Spinal cord (tissue), 10 donors: ENCODE measurements at places on chromosomes 7 and 10. TPM values are rescaled to one million over a fixed set of nuclear protein-coding genes. Genes with fewer than 3 reads are reported as not detected.

DNA sequence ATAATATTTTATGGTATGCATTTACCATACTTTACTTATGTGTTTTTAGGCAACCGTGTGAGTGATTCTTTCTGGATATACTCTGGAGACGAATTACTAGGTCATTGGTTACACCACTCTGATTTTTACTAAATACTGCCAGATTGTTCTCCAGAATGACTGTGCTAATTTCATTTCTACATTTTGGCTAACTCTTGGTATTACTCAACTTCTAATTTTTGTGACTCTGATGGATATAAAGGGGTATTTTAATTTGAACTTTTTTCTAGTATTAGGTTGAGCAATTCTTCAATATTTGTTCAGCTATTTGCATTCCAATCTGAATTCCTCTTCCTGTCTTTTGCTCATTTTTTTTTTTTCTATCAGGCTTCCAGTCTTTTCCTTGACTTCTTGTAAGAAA is 223.6 kb downstream of the MDFIC start:
- H3K27me3 ChIP-seq: no peaks in the 10 kb centered on the region
- no peaks in the 10 kb centered on the region for H3K36me3 ChIP-seq
- H3K4me3 ChIP-seq: no peak overlapping the region
- H3K4me1 ChIP-seq: no peaks in the 10 kb centered on the region

- peaks cover 23% of the 10 kb centered on the region for H3K4me1 ChIP-seq
- no peak for DNase-seq
- no peaks in the 10 kb centered on the region for H3K27me3 ChIP-seq
- no peak overlapping the region for H3K27ac ChIP-seq
Measured at GRCh38 chr7:29484280-29484679, 79.4 kb upstream of the PRR15 start.

DNA sequence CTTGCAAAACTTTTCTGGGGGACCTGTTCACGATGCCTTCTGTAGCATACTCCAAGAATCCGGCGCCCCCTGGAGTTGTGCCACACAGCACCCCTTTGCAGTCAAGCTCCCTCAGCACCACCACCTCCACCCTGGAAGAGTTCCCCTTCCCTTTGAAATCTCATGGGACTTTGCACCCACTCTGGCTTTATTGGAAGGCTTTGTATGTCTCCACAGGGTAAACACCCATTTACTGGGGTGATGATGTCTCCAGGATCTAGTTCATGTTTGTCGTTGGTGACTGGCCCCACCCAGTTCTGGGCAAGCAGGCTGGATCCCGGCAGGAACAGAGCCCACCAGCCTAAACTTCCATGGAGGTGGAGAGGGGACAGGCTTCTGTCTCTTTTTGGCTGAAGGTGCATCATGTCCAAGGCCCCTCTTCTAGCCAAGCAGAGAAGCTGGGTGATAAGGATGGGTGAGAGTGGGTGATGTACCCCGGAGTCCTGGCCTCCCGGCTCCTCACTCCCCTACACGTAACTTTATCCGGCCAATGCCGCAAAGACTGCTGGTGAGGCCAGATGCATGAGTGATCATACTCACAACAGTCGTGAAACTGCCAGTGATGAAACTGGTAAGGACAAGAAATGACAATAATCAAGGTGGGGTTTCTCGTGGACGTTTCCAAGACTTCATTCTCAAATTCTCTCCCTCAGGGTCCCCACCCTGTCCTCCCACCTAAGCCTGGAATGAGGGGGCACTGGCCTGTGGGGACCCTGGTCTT is 695 bp upstream of the CLDN4 start:
- H3K36me3 ChIP-seq: peaks cover 2% of the 10 kb centered on the region
- no peak for DNase-seq
- no peak overlapping the region for H3K27ac ChIP-seq
- peaks cover 11% of the 10 kb centered on the region for H3K4me1 ChIP-seq
- H3K4me3 ChIP-seq: no peak overlapping the region

DNA sequence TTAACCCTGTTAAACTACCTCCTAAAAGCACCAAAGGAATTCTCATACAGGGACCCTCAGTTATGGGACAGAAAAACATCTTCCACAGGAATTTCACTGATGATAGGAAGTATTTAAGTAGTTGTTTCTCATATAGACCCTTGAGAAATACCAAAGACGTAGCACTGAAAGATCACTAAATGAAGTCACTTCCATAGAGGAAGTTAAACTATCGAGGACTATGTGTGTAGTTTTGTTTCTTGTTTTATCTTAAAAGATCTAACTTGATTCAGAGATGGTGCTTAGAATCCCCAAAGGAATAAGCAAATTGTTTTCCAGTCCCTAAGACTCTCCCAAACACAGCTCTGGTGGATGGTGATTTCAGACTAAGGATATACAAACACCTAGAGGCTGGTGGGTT is 94.8 kb upstream of the AFAP1L2 start:
- H3K36me3 ChIP-seq: no peaks in the 10 kb centered on the region
- H3K27ac ChIP-seq: no peak overlapping the region
- DNase-seq: no peak

DNA sequence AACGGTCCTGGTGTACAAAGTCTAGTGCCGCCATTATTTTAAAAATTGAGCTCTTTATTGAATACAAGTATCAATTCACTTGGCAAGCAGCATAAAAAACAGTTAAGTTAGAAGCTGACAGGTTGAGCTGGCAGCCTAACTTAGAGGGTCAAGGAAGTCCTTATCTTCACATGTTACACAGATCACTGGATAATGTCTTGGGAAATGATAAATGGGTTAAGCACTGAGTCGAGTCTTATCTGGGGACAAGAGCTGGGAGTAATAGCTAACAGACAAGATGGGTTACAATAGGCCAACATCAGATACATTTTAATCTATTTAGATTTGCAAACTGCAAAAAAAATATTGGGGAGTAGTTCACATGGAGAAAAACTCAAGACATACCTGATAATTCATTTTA is 34.2 kb downstream of the SLC18A2 start:
- no peak for DNase-seq
- H3K4me3 ChIP-seq: no peak overlapping the region
- no peak overlapping the region for H3K27ac ChIP-seq
- H3K4me1 ChIP-seq: no peaks in the 10 kb centered on the region
- no peaks in the 10 kb centered on the region for H3K36me3 ChIP-seq

DNA sequence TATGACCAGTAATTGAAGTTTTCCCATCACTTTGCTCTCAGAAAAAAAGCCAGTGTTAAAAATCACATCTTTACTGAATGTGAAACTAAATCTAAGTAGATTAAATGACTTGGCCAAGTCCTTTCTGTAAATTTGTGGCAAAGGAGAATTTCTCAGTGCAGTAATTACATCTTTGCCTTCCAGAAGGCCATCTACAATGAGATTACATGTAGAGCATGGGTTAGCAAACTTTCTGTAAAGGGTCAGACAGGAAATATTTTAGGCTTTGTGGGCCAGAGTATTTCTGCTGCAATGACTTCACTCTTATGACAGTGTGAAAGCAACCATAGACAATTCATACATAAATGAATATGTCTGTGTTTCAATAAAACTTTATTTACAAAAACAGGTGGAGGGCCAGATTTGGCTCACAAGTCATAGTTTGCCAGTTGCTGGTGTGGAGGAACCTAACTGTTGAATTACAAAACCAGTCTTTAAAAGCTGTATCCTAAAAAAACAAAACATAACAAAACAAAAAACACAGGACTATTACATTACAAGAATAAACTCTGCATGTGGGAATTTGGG is 191.0 kb downstream of the TAX1BP1 start:
- H3K4me1 ChIP-seq: no peaks in the 10 kb centered on the region
- H3K36me3 ChIP-seq: no peaks in the 10 kb centered on the region
- no peak overlapping the region for H3K27ac ChIP-seq
- DNase-seq: no peak
- H3K4me3 ChIP-seq: no peak overlapping the region

Gene SRRM3
- total RNA-seq: 7.8 TPM

Gene PIK3AP1
- total RNA-seq: 8.7 TPM

GRCh38 chr10:33419311-33419710 is 84.8 kb upstream of the NRP1 start:
- no peaks in the 10 kb centered on the region for H3K27me3 ChIP-seq
- H3K36me3 ChIP-seq: no peaks in the 10 kb centered on the region
- peaks cover 7% of the 10 kb centered on the region for H3K4me1 ChIP-seq
- H3K27ac ChIP-seq: no peak overlapping the region

GRCh38 chr7:83038787-83039186 is 123.9 kb downstream of the PCLO start:
- H3K4me3 ChIP-seq: no peak overlapping the region
- no peaks in the 10 kb centered on the region for H3K4me1 ChIP-seq
- no peaks in the 10 kb centered on the region for H3K36me3 ChIP-seq
- no peaks in the 10 kb centered on the region for H3K27me3 ChIP-seq
- DNase-seq: no peak
- no peak overlapping the region for H3K27ac ChIP-seq

DNA sequence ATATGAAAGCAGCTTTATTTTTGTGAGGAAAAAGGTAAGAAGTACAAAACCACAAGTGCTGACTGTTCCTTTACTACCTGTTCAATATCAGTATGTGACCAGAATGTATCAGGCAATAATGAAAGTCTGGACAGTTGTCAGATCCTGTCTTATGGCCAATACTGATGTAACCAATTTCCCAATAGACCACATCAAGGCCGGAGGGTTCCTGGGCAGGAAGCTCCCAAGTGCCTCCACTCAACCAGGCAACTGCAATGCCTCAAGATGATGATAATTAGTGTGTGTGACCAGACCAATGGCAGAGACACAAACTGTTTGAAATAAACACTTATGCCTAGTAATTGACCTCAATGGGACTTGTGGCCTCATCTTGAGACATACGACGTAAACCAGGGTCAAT is 149.4 kb upstream of the ASAH2 start:
- H3K36me3 ChIP-seq: no peaks in the 10 kb centered on the region
- no peak for DNase-seq
- H3K27me3 ChIP-seq: no peaks in the 10 kb centered on the region
- no peaks in the 10 kb centered on the region for H3K4me1 ChIP-seq
- H3K4me3 ChIP-seq: no peak overlapping the region

Gene PCLO
- 53.5 TPM for total RNA-seq

Gene SOSTDC1
- 22.3 TPM for total RNA-seq

Gene LRRTM3
- 28.6 TPM for total RNA-seq

DNA sequence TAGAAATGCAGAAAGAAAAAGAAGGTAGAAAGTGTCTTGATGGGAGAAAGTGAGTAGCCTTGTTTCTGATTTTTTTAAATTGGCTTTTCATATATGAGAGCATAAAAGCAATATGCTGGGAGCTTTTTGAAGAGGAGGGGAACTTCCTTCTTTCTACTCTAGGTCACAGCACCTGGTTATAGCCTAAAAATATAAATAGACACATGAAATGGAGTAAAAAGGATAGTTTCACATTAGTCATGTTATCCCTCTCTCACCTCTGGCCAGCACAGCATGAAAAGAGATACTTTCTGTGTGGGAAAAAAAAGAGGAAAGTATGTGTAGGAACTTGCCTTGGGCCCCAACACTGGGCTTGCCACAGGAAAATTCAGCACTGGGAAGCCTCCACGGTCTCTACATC is 292.2 kb upstream of the ZWINT start:
- no peak overlapping the region for H3K27ac ChIP-seq
- no peaks in the 10 kb centered on the region for H3K4me1 ChIP-seq
- H3K27me3 ChIP-seq: no peaks in the 10 kb centered on the region
- no peak overlapping the region for H3K4me3 ChIP-seq
- DNase-seq: no peak

- H3K27me3 ChIP-seq: peaks cover 8% of the 10 kb centered on the region
- peak; percentile 92 for DNase-seq
- H3K36me3 ChIP-seq: no peaks in the 10 kb centered on the region
- peaks cover 12% of the 10 kb centered on the region for H3K4me1 ChIP-seq
Measured at GRCh38 chr7:124032369-124033094, at the start of gene TMEM229A. TSS of gene TMEM229A (minus strand) at chr7:124033067. CDS start at chr7:124033003, 64 bp downstream.

GRCh38 chr10:131792809-131793208 is 108.0 kb upstream of the PPP2R2D start:
- no peaks in the 10 kb centered on the region for H3K27me3 ChIP-seq
- H3K27ac ChIP-seq: no peak overlapping the region
- no peak for DNase-seq
- H3K4me3 ChIP-seq: no peak overlapping the region
- no peaks in the 10 kb centered on the region for H3K36me3 ChIP-seq

- H3K27me3 ChIP-seq: peaks cover 56% of the 10 kb centered on the region
- H3K4me3 ChIP-seq: no peak overlapping the region
- no peaks in the 10 kb centered on the region for H3K36me3 ChIP-seq
- H3K27ac ChIP-seq: no peak overlapping the region
Measured at GRCh38 chr7:1369916-1370657, 89.2 kb downstream of the MICALL2 start.

GRCh38 chr7:99731638-99732374 is 3.2 kb downstream of the CYP3A7 start:
- DNase-seq: no peak
- no peaks in the 10 kb centered on the region for H3K4me1 ChIP-seq
- no peaks in the 10 kb centered on the region for H3K27me3 ChIP-seq
- H3K36me3 ChIP-seq: no peaks in the 10 kb centered on the region

DNA sequence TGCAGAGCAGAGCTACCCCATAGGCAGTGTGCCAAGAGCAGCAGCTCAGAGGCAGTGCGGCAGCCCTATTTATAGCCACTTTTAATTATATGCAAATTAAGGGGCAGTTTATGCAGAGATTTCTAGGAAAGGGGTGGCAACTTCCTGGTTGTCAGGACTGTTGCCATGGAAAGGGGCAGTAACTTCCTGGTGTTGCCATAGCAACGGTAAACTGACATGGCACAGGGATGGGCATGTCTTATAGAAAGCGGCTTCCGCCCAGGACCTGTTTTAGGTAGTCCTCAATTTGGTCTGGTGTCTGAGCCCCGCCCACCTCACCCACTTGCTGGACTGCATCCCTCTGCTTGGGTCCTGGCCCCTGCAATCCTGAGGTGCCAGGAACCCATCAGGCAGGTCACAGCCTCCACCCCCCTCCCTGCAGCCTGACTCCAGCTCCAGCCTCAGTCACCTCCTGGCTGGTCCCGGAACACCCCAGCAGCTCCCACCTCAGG is 115.8 kb downstream of the TMEM130 start:
- H3K4me3 ChIP-seq: no peak overlapping the region
- H3K27me3 ChIP-seq: peaks cover 3% of the 10 kb centered on the region
- peaks cover 28% of the 10 kb centered on the region for H3K4me1 ChIP-seq
- no peaks in the 10 kb centered on the region for H3K36me3 ChIP-seq

Gene PRKRIP1
- total RNA-seq: 35.3 TPM

Gene NDUFA5
- 170 TPM for total RNA-seq

- no peaks in the 10 kb centered on the region for H3K36me3 ChIP-seq
- no peaks in the 10 kb centered on the region for H3K27me3 ChIP-seq
- no peak overlapping the region for H3K4me3 ChIP-seq
- no peak for DNase-seq
- no peak overlapping the region for H3K27ac ChIP-seq
- H3K4me1 ChIP-seq: no peaks in the 10 kb centered on the region
Measured at GRCh38 chr7:18315241-18315640, 180.3 kb upstream of the HDAC9 start.

Gene TSPAN12
- total RNA-seq: 16.8 TPM

Gene AZGP1
- total RNA-seq: 4.5 TPM

Gene RADIL
- 7.5 TPM for total RNA-seq
